Smooth muscle cell of the pulmonary artery (primary cell): ENCODE measurements at places on chromosomes 7 and 10. TPM values are rescaled to one million over a fixed set of nuclear protein-coding genes. Genes with fewer than 3 reads are reported as not detected.

Gene PLAC9
- total RNA-seq, result 8.0 and 18.2 TPM in 2 replicates

Gene GPR141
- not detected in 2 replicates for total RNA-seq

Gene LRRN3
- total RNA-seq, result 3.1 and 7.4 TPM in 2 replicates

Gene MUC3A
- total RNA-seq, result not detected in 2 replicates

Gene FOXI2
- total RNA-seq, result not detected in 2 replicates

Gene ZPBP
- not detected in 2 replicates for total RNA-seq
